ENCODE measurements at places on chromosomes 5 and 9.

DNA sequence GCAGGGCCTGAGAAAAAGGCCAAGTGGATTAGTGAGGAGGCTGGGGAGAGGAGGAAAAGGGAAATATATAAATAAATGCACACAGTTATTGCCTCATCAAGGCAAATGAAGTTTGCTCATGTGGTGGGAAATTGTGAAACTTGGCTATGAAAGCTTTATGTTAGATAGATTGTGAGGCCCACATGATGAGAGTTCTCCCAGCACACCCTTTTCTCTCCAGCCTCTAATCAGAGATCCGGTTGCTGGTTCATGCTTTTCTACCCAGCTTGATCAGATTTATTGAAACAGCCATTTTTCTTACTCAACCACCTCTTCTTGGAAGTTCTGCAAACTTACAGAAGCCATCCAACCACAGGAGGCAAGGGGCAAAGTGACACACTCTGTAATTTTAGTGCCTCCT lies 125.8 kb upstream of the KLF4 start:
- H3K36me3 ChIP-seq = no peaks in the 10 kb centered on the region
- no peaks in the 10 kb centered on the region for H3K4me1 ChIP-seq
- no peak overlapping the region for H3K27ac ChIP-seq
- H3K27me3 ChIP-seq = no peaks in the 10 kb centered on the region
- DNase-seq = no peak
- H3K4me3 ChIP-seq = no peak overlapping the region

- H3K4me3 ChIP-seq = no peak overlapping the region
- H3K27me3 ChIP-seq = no peaks in the 10 kb centered on the region
- no peak overlapping the region for H3K27ac ChIP-seq
- H3K4me1 ChIP-seq = no peaks in the 10 kb centered on the region
- DNase-seq = no peak
- H3K36me3 ChIP-seq = no peaks in the 10 kb centered on the region
Observed at GRCh38 chr9:16500386-16500785, 370.1 kb downstream of the BNC2 start.

DNA sequence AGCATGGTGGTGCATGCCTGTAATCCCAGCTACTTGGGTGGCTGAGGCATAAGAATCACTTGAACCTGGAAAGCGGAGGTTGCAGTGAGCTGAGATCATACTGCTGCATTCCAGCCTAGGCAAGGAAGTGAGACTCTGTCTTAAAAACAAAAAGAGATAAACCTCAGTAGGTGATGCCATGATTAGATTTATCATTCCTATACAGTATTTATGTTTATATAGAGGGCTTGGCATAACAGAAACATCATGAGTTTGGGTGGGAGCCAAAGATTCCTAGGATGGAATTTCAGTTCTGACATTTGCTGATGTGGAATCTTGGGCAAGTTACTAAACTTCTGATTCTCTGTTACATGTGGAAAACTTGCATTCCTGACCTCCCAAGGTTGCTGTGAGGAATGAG lies 22.3 kb downstream of the RFK start:
- H3K27me3 ChIP-seq = no peaks in the 10 kb centered on the region
- no peak overlapping the region for H3K27ac ChIP-seq
- no peak for DNase-seq
- H3K36me3 ChIP-seq = no peaks in the 10 kb centered on the region
- no peak overlapping the region for H3K4me3 ChIP-seq

GRCh38 chr5:171543148-171543815 lies 123.8 kb downstream of the FGF18 start:
- H3K27ac ChIP-seq = no peak overlapping the region
- no peaks in the 10 kb centered on the region for H3K36me3 ChIP-seq
- H3K4me1 ChIP-seq = no peaks in the 10 kb centered on the region
- no peak for DNase-seq
- H3K4me3 ChIP-seq = no peak overlapping the region

GRCh38 chr9:75139201-75139600 lies 50.9 kb downstream of the OSTF1 start:
- DNase-seq = no peak
- peaks cover 55% of the 10 kb centered on the region for H3K4me1 ChIP-seq
- H3K36me3 ChIP-seq = peaks cover 91% of the 10 kb centered on the region
- no peaks in the 10 kb centered on the region for H3K27me3 ChIP-seq

GRCh38 chr5:107673039-107673367 lies 2.3 kb upstream of the EFNA5 start:
- H3K4me1 ChIP-seq = peaks cover 32% of the 10 kb centered on the region
- no peak overlapping the region for H3K27ac ChIP-seq
- peak; percentile 44 for DNase-seq
- H3K36me3 ChIP-seq = no peaks in the 10 kb centered on the region
- H3K27me3 ChIP-seq = peaks cover 79% of the 10 kb centered on the region

DNA sequence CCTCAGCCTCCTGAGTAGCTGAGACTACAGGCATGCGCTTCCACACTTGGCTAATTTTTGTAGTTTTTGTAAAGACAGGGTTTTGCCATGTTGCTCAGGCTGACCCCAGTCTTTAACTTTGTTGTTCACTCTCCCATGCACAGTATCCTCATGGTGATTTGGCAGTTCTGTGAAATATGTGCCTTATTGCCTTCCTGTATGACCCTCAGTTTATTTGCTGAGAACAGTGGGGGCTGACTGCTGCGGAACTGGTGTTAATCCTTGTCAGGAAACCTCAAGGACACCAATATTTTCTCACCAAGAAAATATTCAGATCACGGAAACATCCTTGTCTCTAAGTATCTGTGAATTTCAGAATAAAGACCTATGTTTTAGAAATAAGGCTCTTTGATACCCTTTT lies 287.8 kb downstream of the ARRDC3 start:
- H3K27ac ChIP-seq = no peak overlapping the region
- H3K27me3 ChIP-seq = peaks cover 18% of the 10 kb centered on the region
- no peaks in the 10 kb centered on the region for H3K4me1 ChIP-seq
- no peak overlapping the region for H3K4me3 ChIP-seq
- no peak for DNase-seq

DNA sequence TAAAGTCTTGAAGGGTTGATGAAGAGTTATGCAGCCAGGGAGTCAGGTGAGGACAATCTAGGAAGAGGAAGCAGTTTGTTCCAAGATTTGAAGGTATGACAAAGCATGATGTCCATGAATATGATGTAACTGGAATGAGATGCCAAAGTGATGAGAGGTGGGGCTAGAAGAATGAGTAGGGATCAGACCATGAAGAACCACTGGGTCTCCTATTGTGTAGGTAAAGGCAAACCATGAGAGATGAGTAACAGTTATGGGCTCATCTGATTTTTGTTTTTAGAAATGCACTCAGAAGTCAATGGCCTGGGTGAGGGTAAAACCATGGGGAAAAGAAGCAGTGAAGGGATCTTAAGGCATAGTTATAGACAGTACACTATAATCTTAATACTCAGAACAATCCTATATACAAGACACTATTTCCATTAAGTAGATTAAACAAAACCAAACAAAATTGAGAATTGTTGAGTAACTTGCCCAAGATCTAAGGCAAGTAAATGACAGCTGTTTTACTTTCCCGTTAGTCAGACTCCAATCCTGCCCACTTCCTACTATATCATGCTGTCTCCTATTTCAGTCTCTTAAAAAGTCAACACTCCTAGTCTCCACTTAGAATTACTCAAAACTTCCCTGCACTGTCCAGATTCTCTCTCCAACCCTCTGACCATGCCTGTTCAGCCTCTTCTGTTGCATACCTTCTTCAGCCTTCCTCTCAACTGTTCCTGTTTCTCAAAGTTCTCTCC lies 393.8 kb upstream of the MEF2C start:
- H3K4me1 ChIP-seq = no peaks in the 10 kb centered on the region
- H3K4me3 ChIP-seq = no peak overlapping the region
- no peak for DNase-seq
- H3K36me3 ChIP-seq = no peaks in the 10 kb centered on the region

DNA sequence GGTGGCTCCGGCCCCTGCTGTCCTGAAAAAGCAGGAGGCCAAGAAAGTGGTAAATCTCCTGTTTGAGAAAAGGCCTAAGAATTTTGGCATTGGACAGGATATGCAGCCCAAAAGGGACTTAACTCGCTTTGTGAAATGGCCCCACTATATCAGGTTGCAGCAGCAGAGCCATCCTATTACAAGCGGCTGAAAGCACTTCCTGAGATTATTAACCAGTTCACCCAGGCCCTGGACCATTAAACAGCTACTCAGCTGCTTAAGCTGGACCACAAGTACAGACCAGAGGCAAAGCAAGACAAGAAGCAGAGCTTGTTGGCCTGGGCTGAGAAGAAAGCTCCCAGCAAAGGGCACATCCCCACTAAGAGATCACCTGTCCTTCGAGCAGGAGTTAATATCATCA lies 89.7 kb downstream of the MLLT3 start:
- peaks cover 71% of the 10 kb centered on the region for H3K4me1 ChIP-seq
- H3K36me3 ChIP-seq = peaks cover 5% of the 10 kb centered on the region
- H3K4me3 ChIP-seq = no peak overlapping the region
- DNase-seq = no peak

Data from activated T-cell treated with anti-CD3 and anti-CD28 coated beads, Interleukin-2, amount 50 U/mL, for 24 hours (primary cell).